ENCODE measurements at places on chromosomes 2 and 18.

DNA sequence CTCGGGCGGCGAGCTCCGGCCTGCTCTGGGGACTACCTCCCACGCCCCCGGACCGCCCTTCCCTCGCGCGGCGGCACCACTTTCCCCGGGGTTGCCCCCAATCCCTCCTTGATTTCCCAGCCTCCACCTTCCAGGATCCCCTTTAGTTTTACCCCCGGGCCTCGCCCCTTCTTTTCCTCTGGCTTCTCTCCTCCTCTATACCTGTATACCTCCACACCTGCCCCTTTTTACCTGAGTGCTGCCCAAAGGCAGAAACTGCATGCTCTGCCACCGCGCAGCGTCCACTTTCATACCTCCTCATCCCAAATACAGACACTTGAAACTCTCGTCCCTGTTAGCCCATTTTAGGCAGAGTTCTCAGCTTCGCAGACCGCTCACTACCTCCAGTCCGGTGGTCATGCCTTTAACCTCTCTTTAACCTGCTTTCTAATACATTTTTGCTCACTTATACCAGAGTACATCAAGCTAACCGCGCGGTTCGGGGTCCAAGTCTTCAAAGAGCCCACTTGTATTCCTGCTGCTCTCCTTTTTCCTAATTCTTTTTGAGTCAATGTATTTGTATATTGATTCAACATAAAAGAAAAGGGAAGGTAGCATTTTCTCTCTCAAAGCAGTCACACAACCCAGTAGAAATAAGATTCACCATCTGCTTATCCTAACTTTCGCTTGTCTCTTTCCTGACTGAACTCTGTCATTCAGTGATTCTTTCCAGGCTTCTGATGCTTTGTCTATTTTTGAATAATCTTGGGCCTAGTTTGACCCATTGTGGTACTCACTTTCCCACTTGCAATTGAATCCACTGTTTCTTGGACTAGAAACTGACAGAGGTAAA lies 901 bp downstream of the SPOPL start:
- no peak for DNase-seq

DNA sequence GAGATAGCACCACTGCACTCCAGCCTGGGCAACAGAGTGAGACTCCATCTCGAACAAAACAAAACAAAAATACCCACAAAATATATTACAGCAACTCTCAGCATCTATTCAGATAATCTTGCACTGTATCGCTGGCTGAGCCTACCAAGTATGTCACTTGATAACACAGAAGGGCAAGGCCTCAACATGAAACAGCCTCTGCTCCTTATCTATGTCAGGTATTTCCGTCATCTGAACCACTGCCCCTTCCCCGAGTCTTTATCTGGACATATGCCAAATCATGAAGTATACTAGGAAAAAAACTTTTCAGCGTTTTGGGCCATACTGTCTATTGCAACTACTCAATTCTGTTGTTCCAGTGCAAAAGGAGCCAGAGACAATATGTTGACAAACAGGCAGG lies 17.7 kb downstream of the PDIA6 start:
- DNase-seq, result no peak

DNA sequence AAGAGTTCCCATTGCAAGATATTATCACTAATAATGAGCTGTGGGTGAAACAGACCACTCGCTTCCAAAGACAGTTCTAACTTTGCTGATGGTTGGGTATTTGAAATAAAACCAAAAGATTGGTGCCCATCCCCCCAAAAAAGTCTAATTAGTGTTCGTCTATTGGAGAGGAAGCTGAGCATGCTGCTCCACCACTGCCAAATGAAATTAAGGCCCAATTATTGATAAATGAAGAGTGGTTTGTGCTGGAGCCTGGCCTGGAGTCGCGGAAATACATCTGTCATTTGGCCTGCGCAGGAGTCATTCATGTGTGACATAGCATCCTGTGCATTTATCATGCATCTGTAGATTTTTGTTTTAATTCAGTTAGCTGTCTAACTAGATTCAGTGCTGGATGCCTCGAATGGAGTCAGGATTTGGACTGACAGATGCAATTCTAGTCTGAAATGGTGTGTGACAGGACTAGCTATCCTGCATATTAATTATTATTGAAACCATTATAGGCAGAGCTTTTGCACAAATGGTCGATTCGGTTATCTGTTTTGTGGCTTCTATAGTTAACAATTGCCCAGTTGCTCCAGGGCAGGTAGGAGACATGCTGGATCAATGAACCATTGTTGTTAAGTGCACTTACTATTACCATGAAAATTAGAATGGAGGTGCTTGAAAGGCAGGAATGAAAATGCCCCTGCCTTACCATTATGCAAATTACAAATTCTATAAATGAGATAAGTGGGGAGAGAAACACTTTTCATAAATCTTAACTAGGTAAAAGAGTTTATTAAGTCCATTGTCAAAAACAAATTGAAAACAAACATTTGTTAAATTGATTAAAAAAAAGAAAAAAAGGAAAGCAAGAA lies 450.4 kb upstream of the TCF4 start:
- no peak for DNase-seq

- DNase-seq, result no peak
These were observed 7.1 kb upstream of the CRYGC start for GRCh38 chr2:208136716-208137094.

DNA sequence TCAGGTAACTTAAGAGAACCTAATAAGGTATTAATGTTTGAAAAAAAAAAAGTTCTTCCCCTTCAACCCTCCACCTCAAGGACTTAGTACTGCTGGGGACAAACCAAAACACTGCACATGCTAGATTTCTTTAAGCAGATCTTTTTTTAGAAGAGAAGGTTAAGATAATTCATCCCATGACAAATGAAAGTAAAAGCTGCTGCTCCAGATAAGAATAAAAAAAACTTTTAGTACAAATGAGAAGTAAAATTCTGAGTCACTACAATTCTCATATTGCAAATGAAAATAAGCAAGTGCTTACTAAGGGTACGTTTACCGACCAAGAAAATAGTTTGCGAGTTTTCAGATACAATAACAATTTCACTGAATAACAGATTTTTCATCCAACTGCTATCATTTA lies 8.9 kb downstream of the STAM2 start:
- peak; percentile 2 for DNase-seq

DNA sequence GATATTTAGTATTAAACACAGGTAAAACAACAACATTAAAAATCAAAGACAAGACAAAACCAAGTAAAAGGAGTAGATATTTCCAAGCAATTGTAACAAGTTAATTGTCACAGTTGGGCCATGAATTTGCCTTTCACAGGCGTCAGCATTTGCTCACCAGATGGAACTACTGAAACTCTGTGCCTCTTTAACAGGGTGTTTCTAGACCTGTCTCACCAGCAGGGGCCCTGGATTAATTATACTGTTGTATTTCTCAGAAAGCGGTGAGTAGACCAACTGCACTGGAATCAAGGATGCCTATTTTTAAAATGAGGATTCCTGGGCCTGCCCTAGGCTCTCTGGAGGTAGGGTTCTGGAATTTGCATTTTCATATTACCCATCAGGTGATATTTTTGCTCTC lies 92.6 kb downstream of the UPP2 start:
- no peak for DNase-seq

- no peak for DNase-seq
These were observed 19.7 kb downstream of the SH3BP4 start for GRCh38 chr2:234971496-234971895.

- no peak for DNase-seq
These were observed 132.3 kb upstream of the RIOK3 start for GRCh38 chr18:23320709-23321236.

DNA sequence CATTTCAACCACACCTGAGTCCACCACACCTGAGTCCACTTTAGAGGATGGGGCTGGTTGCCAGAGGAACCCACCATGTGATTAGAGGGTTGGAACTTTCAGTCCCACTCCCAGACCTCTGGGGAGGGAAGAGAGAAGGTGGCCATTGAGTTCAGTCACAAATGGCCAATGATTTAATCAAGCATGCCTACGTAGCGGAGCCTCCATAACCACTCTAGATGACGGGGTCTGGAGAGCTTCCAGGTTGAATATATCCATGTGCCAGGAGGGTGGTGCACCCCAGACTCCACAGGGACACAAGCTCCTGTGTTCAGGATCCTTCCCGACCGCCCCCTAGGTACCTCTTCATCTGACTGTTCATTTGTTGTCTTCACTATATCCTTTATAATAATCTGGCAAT lies 53.3 kb downstream of the CYBRD1 start:
- no peak for DNase-seq

Measured in GDM1 (cell line).